ENCODE measurements at places on chromosomes 3 and 15.

GRCh38 chr3:50337175-50337861 lies 3.3 kb downstream of the RASSF1 start:
- peak; percentile 82 for DNase-seq

DNA sequence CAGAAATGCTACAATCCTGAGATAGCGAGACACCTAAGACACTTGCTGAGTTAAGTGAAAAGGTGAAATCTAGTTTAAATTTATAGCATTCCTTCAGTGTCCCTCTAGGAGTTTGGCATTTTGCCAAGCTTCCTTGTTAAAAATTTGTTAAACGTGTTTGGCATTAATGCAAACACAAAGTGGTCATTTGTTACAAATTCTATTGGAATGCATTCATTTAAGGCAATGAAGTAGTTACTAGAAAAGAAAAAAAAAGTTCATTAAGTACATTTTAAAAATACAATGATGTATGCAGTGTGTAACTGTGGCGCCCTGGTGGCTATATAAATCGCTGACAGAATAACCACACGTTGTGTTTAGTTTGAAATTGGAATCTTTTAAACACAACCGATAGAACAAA lies 31.3 kb upstream of the WNT5A start:
- no peak for DNase-seq

DNA sequence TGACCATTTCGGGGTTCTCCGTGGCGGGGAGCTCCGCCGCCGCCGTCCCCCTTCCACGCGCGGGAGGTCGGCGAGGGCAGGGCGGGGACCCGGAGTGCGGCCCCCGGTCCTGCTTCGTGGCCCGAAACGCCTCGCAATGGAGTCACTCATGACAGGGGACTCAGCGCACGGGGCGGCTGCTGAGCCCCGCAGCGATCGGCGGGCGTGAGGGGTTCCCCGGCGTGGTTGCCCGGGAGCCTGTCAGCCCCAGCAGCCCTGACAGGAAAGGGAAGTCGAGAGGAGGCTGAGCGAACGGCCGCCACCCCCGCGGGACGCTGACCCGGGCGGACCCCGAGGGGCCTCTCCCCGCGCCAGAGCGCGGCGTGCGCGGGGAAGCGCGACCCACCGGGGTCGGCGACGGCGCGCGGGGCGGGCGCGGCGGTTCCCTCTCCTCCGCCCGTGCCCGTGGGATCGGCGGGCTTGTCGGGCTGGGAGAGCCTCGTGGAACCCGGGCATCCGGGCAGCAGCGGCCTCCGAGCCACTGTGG lies 564 bp upstream of the PIGZ start:
- DNase-seq = no peak

DNA sequence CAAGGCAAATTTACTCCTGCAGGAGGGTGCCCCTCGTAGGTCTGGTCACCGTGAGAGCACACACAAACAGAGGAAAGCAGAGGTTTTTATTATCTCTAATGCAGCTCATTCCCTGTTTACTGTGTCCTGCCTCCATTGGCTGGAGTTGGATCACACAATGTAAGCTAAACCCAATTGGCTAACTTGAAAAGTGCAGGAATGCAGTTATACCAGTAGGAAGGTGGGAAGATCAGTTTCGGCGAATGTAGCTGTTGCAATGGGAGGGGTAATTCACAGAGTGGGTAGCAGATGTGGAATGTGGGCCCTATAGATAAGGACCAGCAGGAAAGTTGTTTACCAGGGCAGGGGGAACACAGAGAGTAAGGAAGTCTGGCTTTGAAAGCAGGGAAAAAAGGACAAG lies 42.5 kb upstream of the NPAP1 start:
- no peak for DNase-seq

- no peak for DNase-seq
Measured at GRCh38 chr3:157865352-157866000, 240.7 kb downstream of the SHOX2 start.

- DNase-seq = no peak
Measured at GRCh38 chr3:40920041-40920440, 279.3 kb upstream of the CTNNB1 start.

DNA sequence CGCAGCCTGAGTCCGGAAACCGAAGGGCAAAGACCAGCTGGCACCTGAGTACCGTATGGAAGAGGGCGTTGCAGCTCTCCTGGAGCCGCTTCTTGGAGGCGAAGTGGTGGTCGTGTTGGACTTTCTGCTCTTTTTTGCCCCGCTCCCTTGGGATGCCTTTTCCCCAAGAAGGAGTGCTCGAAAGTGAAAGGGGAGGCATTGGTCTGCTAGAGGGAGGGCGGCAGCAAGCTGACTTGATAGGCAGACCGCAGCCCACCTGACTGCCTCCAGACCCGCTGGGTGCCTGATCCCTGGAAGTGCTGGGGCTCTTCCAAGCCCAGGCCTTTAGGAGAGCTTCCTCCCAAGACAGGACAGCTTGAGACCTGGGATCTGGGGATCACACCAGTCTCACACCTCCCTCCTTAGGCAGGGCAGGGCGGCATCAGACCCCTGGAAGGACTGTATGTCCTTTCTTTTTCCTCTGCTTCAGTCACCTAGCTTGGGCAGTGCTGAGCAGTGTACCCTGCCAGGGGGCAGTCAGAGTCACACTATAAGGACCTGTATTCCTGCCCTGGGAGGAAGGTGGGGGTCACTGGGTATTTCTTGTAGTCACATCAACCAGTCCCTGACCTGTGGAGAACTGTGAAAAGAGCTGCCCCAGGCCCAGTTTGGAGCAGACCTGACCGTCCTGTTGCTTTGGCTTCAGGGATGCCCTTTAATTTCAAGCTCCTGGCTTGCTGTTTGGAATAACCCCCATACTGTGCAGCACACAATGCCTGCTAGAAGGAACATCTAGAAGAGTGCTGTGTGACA lies 2.1 kb downstream of the ACVR2B start:
- no peak for DNase-seq

DNA sequence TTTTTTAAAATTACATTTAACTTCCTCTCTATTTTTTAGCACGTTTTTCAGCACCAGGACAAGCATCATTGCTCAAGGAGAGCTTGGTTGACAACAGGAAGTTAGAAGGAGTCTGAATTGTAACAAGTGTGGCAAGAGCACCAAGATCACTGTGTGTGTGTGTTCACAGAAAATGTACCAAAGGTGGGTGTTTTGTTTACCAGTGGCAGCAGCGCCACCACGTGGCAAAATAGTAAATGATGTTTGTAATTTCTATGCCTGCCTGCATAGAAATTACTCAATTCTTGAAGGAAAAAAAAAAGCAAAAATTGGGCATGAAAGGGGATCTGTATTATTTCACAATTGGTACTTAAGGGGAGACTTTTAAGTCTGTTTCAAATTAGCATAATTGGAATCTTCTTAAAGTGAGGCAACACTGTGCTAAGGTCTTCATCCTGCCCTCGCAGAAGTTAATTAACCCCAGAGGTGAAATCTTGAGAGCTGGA lies 7.4 kb upstream of the U2SURP start:
- DNase-seq = peak; percentile 32

GRCh38 chr3:159413319-159413718 lies 575.3 kb upstream of the IL12A start:
- DNase-seq = no peak
